ENCODE measurements at places on chromosomes 7 and 10. TPM values are rescaled to one million over a fixed set of nuclear protein-coding genes. Genes with fewer than 3 reads are reported as not detected.

The FAM180A gene
- total RNA-seq: 0.77 TPM

DNA sequence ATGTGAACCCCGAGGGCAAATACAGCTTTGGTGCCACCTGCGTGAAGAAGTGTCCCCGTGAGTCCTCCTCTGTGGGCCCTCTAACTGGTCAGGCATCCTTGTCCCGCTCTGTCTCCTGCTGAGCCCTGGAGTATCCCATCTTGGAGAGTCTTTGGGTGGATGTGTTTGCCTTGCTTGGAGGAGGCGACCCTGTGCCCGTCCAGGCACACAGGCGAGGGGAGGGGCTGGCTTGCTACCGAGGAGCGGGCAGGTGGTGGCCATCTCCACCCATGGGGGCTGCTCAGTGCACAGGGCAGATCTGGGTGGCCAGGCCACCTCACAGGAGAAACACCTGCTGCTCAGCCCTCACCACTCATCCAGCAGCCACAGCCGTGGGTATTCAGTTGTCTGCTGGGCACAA, 135.3 kb downstream of the EGFR start:
- no peaks in the 10 kb centered on the region for H3K27me3 ChIP-seq
- H3K36me3 ChIP-seq: no peaks in the 10 kb centered on the region
- no peak overlapping the region for H3K4me3 ChIP-seq
- H3K4me1 ChIP-seq: no peaks in the 10 kb centered on the region
- DNase-seq: no peak
- H3K27ac ChIP-seq: no peak overlapping the region

The NEUROG3 gene
- not detected for total RNA-seq

- H3K27me3 ChIP-seq: no peaks in the 10 kb centered on the region
- H3K27ac ChIP-seq: no peak overlapping the region
- H3K4me1 ChIP-seq: no peaks in the 10 kb centered on the region
- no peaks in the 10 kb centered on the region for H3K36me3 ChIP-seq
Measured at GRCh38 chr10:113681533-113682470, 2.1 kb downstream of the CASP7 start.

- H3K4me1 ChIP-seq: peaks cover 5% of the 10 kb centered on the region
- peak; percentile 61 for DNase-seq
Measured at GRCh38 chr7:94509264-94509886, at the start of gene CASD1. CASD1 (plus strand) TSS chr7:94509809; CDS start chr7:94510085, 276 bp downstream.

DNA sequence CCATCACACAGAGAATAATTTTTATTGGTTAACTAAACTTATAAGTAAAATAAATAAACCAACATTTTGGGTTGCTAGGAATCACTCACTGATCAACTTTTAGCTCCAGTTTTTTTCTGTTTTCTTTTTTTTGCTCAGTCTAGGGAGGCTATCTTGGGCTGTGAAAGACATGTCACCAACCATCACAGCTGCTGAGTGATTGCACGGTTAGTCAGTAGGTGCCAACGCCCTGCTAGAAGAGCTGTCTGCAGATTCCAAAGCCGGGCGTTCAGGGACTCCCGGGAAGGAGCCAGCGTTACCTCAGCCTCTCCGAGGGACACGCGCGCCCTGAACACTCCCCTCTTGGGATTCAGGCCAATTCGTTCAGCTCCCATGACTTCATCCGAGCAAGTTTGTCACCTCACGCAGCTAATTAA, 604 bp upstream of the STAM start:
- peak overlapping the region; percentile 97 for H3K27ac ChIP-seq
- no peaks in the 10 kb centered on the region for H3K4me1 ChIP-seq
- H3K36me3 ChIP-seq: no peaks in the 10 kb centered on the region
- no peaks in the 10 kb centered on the region for H3K27me3 ChIP-seq
- DNase-seq: peak; percentile 55

DNA sequence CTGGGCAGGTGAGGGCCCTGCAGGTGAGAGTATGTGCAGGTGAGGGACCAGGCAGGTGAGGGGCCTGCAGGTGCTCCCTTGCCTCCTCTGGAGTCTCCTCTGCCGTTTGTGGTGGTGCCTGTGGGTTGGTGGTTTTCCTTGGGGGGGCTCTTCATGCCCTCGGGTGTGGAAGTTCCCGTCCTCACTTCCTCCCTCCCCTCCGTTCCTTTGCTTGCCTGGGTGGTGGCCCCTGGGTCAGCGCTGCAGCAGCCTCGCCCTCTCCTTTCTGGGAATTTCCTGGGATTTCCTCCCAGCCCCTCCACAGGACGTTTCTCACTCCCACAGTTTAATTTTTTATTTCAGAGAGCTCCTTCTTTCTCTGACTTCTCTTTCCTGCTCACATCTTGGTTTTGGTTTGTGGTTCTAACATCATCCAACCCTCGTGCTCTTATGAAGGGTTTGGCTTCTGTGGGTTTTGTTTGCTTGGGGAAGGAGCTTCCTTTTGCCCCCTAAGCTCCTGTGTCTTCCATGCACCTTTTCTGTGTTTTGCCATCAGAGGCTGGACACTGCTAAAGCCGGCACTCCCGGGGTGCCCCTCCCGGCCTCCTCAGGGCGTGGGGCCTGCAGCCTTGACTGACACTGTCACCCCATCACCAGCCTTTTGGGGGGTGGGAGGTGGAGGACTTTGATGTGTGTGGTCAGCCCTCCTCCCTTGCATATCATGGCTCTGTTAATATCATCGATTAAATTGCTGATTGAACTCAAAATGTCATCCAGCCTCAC, 29.2 kb upstream of the ADGRA1 start:
- H3K27ac ChIP-seq: no peak overlapping the region
- H3K4me3 ChIP-seq: no peak overlapping the region
- DNase-seq: no peak
- no peaks in the 10 kb centered on the region for H3K4me1 ChIP-seq
- no peaks in the 10 kb centered on the region for H3K27me3 ChIP-seq

All from prostate gland (tissue), 2 donors.